ENCODE measurements at places on chromosomes 6 and 20.

DNA sequence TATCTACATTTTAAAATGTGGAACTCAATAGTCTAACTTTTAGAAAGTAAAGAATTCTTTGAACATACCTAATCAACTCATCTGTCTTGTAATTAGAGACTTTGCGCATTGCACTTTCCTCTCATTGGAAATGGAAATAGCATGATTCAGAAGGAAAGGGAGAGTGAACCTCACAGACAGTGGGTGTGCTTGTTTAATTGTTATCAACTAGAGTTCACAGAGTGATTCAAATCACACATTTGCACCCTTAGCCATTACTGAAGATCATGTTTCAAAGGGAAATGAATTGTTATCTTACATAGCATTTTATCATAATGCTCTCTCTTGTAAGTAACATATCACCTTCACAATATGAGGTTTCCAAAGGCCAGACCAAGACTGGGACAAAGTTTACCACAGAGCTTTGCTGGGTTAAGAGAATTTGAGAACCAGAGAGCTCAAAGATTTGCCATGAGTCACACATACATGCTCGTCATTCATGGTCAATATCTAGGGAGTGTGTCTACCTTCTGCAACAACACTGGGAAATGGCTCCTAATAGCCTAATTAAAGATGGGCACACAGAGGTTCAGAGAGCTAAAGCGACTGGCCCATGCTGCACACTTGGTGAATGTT, 21.5 kb downstream of the GSTA3 start:
- H3K27me3 ChIP-seq, result no peaks in the 10 kb centered on the region
- no peaks in the 10 kb centered on the region for H3K4me1 ChIP-seq
- DNase-seq, result no peak
- H3K36me3 ChIP-seq, result no peaks in the 10 kb centered on the region
- no peak overlapping the region for H3K27ac ChIP-seq
- H3K4me3 ChIP-seq, result no peak overlapping the region

DNA sequence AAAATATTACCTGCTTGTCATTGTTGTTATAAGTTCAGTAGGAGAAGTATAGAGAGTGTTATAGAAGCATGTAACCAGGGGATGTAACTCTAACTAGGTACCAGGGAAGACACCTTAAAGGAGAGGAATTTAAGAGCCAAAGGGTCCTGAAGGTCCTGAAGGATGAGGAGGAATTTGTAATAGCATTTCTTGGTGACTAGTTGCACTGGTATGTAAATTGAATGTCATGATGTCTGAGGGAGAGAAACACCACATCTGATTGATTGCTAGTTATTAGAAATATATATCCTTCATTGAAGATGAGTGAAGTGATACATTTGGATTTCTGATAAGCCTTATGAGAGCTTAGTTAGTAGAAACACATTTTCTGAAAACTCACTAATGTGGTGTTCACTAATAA, 643.8 kb downstream of the RFPL4B start:
- no peaks in the 10 kb centered on the region for H3K36me3 ChIP-seq
- H3K27ac ChIP-seq, result no peak overlapping the region
- no peaks in the 10 kb centered on the region for H3K27me3 ChIP-seq
- H3K4me1 ChIP-seq, result no peaks in the 10 kb centered on the region
- no peak for DNase-seq

- H3K27ac ChIP-seq, result no peak overlapping the region
- no peaks in the 10 kb centered on the region for H3K4me1 ChIP-seq
- DNase-seq, result no peak
- no peak overlapping the region for H3K4me3 ChIP-seq
- H3K27me3 ChIP-seq, result no peaks in the 10 kb centered on the region
Observed at GRCh38 chr6:36713846-36714245, 16.2 kb downstream of the RAB44 start.

GRCh38 chr6:52904562-52905279, 4.8 kb downstream of the GSTA3 start:
- H3K36me3 ChIP-seq, result no peaks in the 10 kb centered on the region
- H3K27me3 ChIP-seq, result no peaks in the 10 kb centered on the region
- H3K27ac ChIP-seq, result no peak overlapping the region

- H3K27me3 ChIP-seq, result no peaks in the 10 kb centered on the region
- no peaks in the 10 kb centered on the region for H3K4me1 ChIP-seq
- no peak overlapping the region for H3K4me3 ChIP-seq
- H3K36me3 ChIP-seq, result no peaks in the 10 kb centered on the region
Observed at GRCh38 chr6:68593558-68593957, 41.5 kb upstream of the ADGRB3 start.

- no peak overlapping the region for H3K4me3 ChIP-seq
- DNase-seq, result no peak
- no peaks in the 10 kb centered on the region for H3K27me3 ChIP-seq
- no peaks in the 10 kb centered on the region for H3K36me3 ChIP-seq
- H3K27ac ChIP-seq, result no peak overlapping the region
- no peaks in the 10 kb centered on the region for H3K4me1 ChIP-seq
Observed at GRCh38 chr20:39624316-39624715, 662.2 kb downstream of the DHX35 start.

DNA sequence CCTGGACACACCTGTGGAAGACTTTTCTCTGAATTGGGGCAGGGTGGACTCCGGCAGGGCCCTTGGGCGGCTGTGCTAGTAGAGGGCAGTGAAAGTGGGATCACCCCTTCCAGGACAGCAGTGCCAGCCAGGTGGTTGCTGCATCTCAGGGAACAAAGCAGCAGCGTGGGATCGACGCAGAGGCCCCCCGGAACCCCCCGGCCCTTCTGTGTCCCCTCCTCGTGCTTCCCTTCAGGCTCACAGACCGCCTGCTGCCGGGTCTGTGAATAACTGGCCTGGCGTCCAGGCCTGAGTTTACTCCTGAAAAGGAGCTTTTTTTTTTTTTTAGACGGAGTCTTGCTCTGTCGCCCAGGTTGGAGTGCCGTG, 8.9 kb upstream of the DNAJC5 start:
- DNase-seq, result no peak
- H3K4me3 ChIP-seq, result no peak overlapping the region
- no peaks in the 10 kb centered on the region for H3K4me1 ChIP-seq
- H3K27ac ChIP-seq, result no peak overlapping the region

DNA sequence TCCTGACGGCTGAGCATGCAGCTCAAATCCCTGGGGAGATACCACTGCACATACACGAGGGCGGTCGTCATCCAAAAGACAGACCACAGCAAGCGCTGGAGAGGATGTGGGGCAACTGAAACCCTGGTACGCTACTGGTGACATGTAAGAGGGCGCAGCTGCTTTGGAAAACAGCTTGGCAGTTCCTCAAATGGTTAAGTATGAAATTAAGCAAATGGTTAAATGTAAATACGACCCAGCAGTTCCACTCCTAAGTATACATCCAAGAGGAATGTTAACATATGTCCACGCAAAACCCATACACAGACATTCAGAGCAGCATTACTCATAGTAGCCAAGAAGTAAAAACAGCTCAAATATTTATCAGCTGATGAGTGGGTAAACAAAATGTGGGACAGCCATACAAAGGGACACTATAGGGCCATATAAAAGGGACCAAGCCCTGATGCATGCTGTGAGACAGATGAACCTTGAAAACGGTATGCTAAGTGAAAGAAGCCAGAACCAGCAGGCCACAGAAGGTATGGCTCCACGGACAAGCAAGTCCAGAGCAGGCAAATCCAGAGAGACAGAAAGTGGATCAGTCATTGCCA, 38.5 kb downstream of the RIPOR3 start:
- H3K4me3 ChIP-seq, result no peak overlapping the region
- no peaks in the 10 kb centered on the region for H3K36me3 ChIP-seq
- DNase-seq, result no peak
- no peak overlapping the region for H3K27ac ChIP-seq
- H3K4me1 ChIP-seq, result no peaks in the 10 kb centered on the region
- no peaks in the 10 kb centered on the region for H3K27me3 ChIP-seq

DNA sequence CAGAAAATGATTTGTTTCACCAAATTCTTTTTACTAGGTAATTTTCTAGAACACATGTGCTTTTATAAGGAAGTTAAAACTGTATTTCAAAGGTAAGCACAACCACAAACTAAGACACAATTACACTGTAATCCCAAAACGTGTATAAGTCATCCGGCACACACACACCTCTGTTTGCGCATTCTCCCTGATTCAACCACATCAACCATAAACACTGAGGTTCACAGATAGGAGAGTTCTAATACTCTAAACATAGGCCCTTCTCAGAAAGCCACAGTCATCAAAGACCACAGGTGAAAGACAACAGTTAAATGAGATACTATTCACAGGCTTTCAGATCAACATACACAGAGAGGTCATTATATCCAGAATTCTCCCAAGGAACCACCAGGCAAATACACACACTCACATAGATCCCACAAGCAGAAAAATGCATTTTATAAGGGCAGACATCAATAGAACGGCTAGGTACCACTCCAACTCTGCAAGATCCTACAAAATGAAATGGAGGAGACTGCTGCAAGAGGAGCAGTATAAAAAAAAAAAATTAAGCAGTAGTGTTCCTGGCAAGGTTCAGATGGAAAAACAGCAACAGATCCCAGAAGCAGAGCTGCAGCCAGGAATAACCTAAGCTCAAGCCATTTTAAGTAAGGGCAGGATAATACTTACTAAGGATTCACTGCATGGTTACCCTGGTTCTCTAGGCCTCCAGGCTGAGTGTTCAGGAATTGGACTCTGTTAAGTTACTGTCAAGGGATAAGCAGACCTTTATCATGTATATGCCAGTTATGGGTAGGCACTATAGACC, 6.6 kb upstream of the FBXO9 start:
- H3K27ac ChIP-seq, result peak overlapping the region; percentile 97
- H3K4me3 ChIP-seq, result peak overlapping the region; percentile 89
- H3K4me1 ChIP-seq, result peaks cover 4% of the 10 kb centered on the region
- no peak for DNase-seq
- no peaks in the 10 kb centered on the region for H3K27me3 ChIP-seq

- no peaks in the 10 kb centered on the region for H3K27me3 ChIP-seq
- DNase-seq, result no peak
- no peak overlapping the region for H3K27ac ChIP-seq
Observed at GRCh38 chr20:34715384-34715783, 11.2 kb downstream of the TP53INP2 start.

- no peak for DNase-seq
- no peaks in the 10 kb centered on the region for H3K4me1 ChIP-seq
- H3K27me3 ChIP-seq, result no peaks in the 10 kb centered on the region
- no peaks in the 10 kb centered on the region for H3K36me3 ChIP-seq
- no peak overlapping the region for H3K4me3 ChIP-seq
Observed at GRCh38 chr20:22928679-22929078, 106.4 kb upstream of the SSTR4 start.

GRCh38 chr6:104632588-104632987, 227.1 kb downstream of the HACE1 start:
- H3K4me3 ChIP-seq, result no peak overlapping the region
- no peak overlapping the region for H3K27ac ChIP-seq
- no peaks in the 10 kb centered on the region for H3K36me3 ChIP-seq
- no peaks in the 10 kb centered on the region for H3K4me1 ChIP-seq

DNA sequence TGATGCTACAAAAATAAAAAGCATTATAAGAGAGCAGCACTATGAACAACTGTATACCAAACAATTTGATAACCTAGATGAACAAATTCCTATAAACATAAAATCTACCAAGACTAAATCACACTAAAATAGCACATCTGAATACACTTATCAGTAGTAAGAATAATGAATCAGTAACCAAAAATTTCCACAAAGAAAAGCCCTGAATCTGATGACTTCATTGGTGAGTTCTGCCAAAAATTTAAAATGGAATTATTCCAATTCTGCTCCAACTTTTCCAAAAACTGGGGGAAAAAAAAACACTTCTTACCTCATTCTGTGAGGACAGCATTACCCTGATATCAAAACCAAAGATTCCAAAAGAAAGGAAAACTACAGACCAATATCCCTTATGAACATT, 206.2 kb downstream of the WDR27 start:
- H3K4me1 ChIP-seq, result peaks cover 8% of the 10 kb centered on the region
- H3K4me3 ChIP-seq, result no peak overlapping the region
- H3K27me3 ChIP-seq, result no peaks in the 10 kb centered on the region
- no peaks in the 10 kb centered on the region for H3K36me3 ChIP-seq
- DNase-seq, result no peak

DNA sequence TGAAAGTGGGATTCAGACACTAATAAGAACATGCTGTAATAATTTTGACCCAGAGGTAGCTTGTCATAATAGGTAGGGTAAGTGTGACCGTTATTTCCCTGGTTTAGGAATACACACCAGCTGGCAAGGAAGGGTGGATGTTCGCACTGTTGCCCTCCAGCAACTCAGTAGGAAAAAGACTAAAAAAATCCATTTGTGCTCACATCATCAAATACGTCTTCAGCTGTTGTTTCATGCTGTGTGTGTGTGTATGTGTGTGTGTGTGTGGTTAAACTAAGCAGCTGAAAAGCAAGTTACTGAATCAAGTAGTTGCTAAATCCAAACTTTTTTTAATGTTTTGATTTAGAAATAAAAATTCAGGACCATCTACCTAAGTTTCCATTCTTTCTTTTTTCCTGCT, 218.7 kb downstream of the TRDN start:
- no peak overlapping the region for H3K27ac ChIP-seq
- no peaks in the 10 kb centered on the region for H3K27me3 ChIP-seq
- DNase-seq, result no peak
- no peaks in the 10 kb centered on the region for H3K4me1 ChIP-seq
- H3K4me3 ChIP-seq, result no peak overlapping the region

- no peaks in the 10 kb centered on the region for H3K4me1 ChIP-seq
- H3K36me3 ChIP-seq, result no peaks in the 10 kb centered on the region
- DNase-seq, result no peak
- H3K27me3 ChIP-seq, result no peaks in the 10 kb centered on the region
- H3K27ac ChIP-seq, result no peak overlapping the region
- H3K4me3 ChIP-seq, result no peak overlapping the region
Observed at GRCh38 chr6:157607317-157608109, 215.5 kb upstream of the SNX9 start.

DNA sequence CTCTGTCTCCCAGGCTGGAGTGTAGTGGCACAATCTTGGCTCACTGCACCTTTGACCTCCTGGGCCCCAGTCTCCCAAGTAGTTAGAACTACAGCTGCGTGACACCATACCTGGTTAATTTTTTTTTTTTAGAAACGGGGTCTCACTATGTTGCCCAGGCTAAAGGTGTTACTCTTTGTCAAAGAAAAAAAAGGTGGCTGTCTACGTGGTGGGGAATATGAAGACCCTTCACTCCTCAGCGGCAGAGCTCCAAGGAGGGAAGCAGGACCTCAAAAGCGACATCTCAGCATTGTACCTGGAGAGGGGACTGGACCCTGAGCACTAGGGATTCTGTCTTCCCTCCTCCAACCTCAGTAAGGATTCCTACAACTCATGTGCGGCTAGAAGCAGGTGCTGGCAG, 16.4 kb upstream of the TBC1D22B start:
- DNase-seq, result no peak
- peak overlapping the region; percentile 93 for H3K27ac ChIP-seq
- no peak overlapping the region for H3K4me3 ChIP-seq
- peaks cover 50% of the 10 kb centered on the region for H3K4me1 ChIP-seq
- H3K36me3 ChIP-seq, result no peaks in the 10 kb centered on the region
